Aorta (tissue), 5 donors: ENCODE measurements at places on chromosomes 4 and X. TPM values are rescaled to one million over a fixed set of nuclear protein-coding genes. Genes with fewer than 3 reads are reported as not detected.

- peak; percentile 93 for DNase-seq
These were observed 160.3 kb downstream of the OR13H1 start for GRCh38 chrX:131704136-131704695.

DNA sequence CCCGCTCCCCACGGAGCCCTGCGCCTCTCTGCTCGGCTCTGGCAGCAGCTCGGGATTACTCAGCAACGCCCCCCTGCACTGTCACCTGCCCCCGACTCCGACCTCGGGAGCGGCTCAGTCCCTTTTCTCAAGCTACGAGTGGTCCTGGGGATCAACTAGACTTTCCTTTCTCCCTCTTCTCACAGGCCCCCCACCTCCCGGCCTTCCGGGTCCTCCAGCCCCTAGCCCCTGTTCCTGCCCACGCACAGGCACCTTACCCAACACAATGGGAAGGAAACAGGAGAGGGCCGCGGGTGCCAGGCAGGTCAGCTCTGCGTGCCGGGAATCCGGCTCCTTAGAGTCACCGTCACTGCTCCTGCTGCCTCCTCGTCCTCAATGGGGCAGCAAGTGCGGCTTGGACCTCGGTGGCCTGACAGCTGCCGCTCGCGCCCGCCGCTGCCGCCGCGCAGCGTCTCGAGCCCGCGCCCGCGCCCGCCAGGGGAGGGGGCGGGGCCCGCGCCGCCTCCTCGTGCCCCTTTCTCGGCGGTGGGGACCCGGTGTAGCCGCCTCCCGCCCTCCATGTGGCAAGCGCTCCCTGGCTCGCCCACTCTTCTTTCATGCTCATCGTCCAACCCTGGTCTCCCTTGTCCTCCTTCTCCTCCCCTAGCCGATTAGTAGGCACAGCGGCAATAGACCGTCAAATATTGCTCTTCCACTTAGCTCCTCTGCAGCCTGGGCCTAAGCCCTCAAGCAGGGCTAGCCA lies at the start of gene RAB9B:
RAB9B (minus strand) TSS at position 455 of the 742 bp plus-strand sequence. CDS start 6,473 bp downstream, outside the sequence.
- peak; percentile 88 for DNase-seq

DNA sequence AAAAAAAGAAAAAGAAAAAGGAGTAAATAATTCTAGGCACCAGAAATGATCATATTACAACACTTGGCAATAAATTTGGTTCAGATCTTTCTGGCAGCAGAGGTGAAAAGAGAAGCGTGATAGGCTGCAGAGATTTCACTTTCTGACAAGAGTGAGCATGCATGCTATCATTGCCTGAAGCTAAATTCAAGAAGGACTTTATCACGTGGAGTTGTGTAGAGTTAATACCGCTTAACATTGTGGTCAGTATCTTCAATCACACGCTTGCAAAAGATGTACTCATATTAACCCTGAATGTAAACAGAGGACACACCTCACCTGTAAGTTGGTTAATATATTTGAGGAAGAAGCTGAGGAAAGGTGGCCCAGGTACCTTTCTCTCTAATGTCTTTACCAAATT lies 31.4 kb upstream of the RBPJ start:
- no peak for DNase-seq

DNA sequence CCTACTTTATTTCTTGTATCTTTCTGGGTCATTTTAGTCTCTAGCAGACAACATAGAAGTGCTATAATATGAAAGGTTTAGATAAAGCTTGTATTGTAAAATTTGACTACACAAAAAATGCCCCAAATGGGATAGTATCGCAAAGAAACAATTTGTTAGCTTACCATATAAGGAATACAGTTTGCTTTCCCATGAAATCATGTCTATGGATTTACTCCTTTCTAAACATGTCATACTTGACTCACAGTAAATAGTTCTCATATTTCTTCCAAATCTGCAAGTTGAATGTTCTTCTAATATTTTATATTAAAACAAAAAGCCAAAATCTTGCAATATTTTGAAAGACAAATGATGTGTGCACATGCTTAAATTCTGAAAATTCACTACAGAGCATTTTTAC lies 103.9 kb downstream of the PPA2 start:
- no peak for DNase-seq

GRCh38 chr4:7760706-7761105 lies 179.0 kb downstream of the AFAP1 start:
- DNase-seq: no peak

SULT1E1 gene
- not detected for total RNA-seq

FAM184B gene
- not detected for total RNA-seq
